ENCODE measurements at places on chromosomes 3 and 15.

- peak; percentile 81 for DNase-seq
Observed at GRCh38 chr3:10008588-10009344, 17.5 kb upstream of the FANCD2 start.

GRCh38 chr3:111333642-111334041 is 208.4 kb upstream of the CD96 start:
- DNase-seq, result no peak

GRCh38 chr15:56919031-56919608 is 676 bp downstream of the TCF12 start:
- DNase-seq, result peak; percentile 66

DNA sequence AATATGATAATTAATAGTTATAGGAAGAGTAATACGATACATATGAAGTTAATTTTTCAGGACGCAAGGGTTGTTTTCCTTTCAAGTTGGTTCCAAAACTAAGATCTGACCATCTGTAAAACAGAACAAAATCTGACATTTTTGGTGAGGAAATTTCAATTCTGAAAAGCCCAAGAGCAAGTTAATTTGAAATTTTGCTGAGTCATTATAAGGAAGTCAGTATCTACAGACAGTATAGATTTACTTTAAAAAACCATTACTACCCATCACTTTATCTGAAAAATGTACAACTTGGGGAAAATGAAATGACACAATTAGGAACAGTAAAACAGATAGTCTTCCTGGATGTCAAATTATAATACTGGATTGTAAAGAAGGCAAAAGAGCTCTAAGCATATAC is 12.5 kb downstream of the INTS14 start:
- no peak for DNase-seq

GRCh38 chr3:197293605-197294237 is 4.7 kb downstream of the DLG1 start:
- no peak for DNase-seq

- DNase-seq, result no peak
Observed at GRCh38 chr3:141476033-141476432, 10.8 kb upstream of the RASA2 start.

GRCh38 chr3:132726341-132726823 is 4.2 kb upstream of the NPHP3 start:
- peak; percentile 11 for DNase-seq

DNA sequence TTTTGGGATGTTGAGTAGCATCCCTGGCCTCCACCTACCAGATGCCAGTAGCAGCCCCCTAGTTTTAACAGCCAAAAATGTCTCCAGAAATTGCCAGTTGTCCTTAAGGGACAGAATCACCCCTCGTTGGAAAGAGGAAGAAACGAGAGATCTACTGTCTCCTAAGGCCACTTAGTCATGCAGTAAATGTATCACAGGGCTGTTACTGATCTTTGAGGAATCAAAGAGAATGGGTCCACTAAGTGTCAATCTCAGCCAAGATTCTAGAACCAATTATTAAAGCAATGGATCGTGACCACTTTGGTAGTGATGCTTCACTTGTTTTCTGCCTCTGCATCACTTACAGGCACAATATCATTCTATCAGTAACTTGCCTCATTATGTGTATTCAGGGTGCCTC is 26.4 kb downstream of the POLG start:
- DNase-seq, result no peak

- DNase-seq, result no peak
Observed at GRCh38 chr3:122246199-122246598, 62.7 kb downstream of the CASR start.

DNA sequence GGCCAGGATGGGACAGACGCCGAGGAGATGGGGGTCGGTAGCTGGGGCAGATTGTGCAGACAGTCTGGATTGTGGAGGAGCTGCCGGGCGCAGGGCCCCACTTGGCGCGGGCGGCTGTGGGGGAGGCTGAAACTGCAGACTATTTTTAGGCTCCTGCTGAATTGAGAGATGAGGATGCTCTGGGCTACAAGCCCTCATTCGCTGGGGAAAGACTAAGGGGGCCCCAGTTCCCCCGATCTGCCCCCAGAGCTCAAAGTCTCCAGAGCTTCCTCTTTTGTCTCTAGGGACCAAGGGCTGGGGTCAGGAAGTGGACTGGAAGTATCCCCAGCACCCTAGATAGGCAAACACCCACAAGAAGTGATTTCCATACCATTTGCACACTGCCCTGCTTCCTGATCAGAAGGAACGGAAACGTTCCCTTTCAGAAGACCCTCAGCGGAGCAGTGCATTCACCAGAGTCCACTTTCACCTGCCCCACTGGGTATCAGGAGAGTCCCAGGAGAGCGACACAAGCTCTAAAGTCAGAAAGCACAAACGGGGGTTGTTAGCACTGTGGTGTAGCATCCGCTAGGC is 29.7 kb downstream of the SEMA7A start:
- DNase-seq, result no peak

GRCh38 chr3:168249550-168250414 is 154.1 kb upstream of the GOLIM4 start:
- DNase-seq, result no peak

GRCh38 chr3:182795389-182795782 is 2.1 kb downstream of the ATP11B start:
- DNase-seq, result peak; percentile 21
